A549 treated with AZD2906 at 1 μM for 4 hours (cell line): ENCODE measurements at places on chromosomes 1 and 21. TPM values are rescaled to one million over a fixed set of nuclear protein-coding genes. Genes with fewer than 3 reads are reported as not detected.

Gene CD5L
- not detected in 5 replicates for total RNA-seq

Gene VCAM1
- total RNA-seq: 0.04 to 0.08 TPM (median 0.05 TPM) in 5 replicates

Gene STUM
- not detected in 5 replicates for total RNA-seq

Gene GRIK1
- not detected in 5 replicates for total RNA-seq

Gene FUCA1
- total RNA-seq: 8.5 to 11.5 TPM (median 10.1 TPM) in 5 replicates

Gene OR2G6
- not detected in 5 replicates for total RNA-seq

Gene SPRR2G
- not detected in 5 replicates for total RNA-seq

Gene PLA2G2C
- total RNA-seq: not detected in 5 replicates

Gene S100B
- total RNA-seq: not detected in 5 replicates

Gene CHAF1B
- total RNA-seq: 11.1 to 12.8 TPM (median 11.3 TPM) in 5 replicates

Gene CSMD2
- total RNA-seq: 0.02 TPM in 2 of 5 replicates, not detected in the others

Gene KPRP
- total RNA-seq: not detected in 5 replicates

Gene LCE2B
- not detected in 5 replicates for total RNA-seq

Gene RAB42
- total RNA-seq: 3.2 to 3.7 TPM (median 3.5 TPM) in 5 replicates

Gene RNU1-4
- total RNA-seq: 4.0 to 44.9 TPM (median 4.2 TPM) in 4 of 5 replicates, not detected in the other

Gene SMG5
- 38.1 to 44.8 TPM (median 41.8 TPM) in 5 replicates for total RNA-seq

Gene NEGR1
- total RNA-seq: not detected in 5 replicates

Gene FMOD
- total RNA-seq: 0.05 to 0.19 TPM in 2 of 5 replicates, not detected in the others

Gene NBPF26
- 3.9 to 8.8 TPM (median 5.1 TPM) in 5 replicates for total RNA-seq

Gene PCBP3
- 0.88 to 1.2 TPM (median 0.93 TPM) in 5 replicates for total RNA-seq

Gene C1orf116
- 4.9 to 6.7 TPM (median 6.0 TPM) in 5 replicates for total RNA-seq

Gene LCE1E
- total RNA-seq: 0.32 TPM in 1 of 5 replicates, not detected in the others

Gene LAMB3
- total RNA-seq: 18.5 to 23.0 TPM (median 20.3 TPM) in 5 replicates

Gene FCGR1A
- total RNA-seq: not detected in 5 replicates

Gene SH2D2A
- 2.9 to 4.2 TPM (median 3.4 TPM) in 5 replicates for total RNA-seq

Gene MARCKSL1
- total RNA-seq: 55.2 to 71.9 TPM (median 64.9 TPM) in 5 replicates

Gene IFFO2
- 5.6 to 7.6 TPM (median 6.8 TPM) in 5 replicates for total RNA-seq

Gene GRIK3
- total RNA-seq: not detected in 5 replicates

Gene MARK1
- total RNA-seq: 0.07 to 0.12 TPM (median 0.11 TPM) in 5 replicates

Gene MTARC1
- total RNA-seq: 8.1 to 8.9 TPM (median 8.5 TPM) in 5 replicates

Gene SPRR1B
- not detected in 5 replicates for total RNA-seq

Gene LHX8
- total RNA-seq: 0.62 to 1.0 TPM (median 0.93 TPM) in 5 replicates

Gene SLC25A34
- total RNA-seq: 0.08 to 0.43 TPM (median 0.18 TPM) in 5 replicates

Gene CBS
- 11.4 to 13.8 TPM (median 12.0 TPM) in 5 replicates for total RNA-seq

Gene NDUFS2
- total RNA-seq: 78.6 to 115 TPM (median 82.0 TPM) in 5 replicates

Gene LIN9
- 6.1 to 7.2 TPM (median 6.6 TPM) in 5 replicates for total RNA-seq

Gene NUDT4B
- total RNA-seq: 1.2 to 3.2 TPM (median 2.0 TPM) in 5 replicates

Gene SPRR2A
- total RNA-seq: not detected in 5 replicates

Gene CTSS
- 14.2 to 19.8 TPM (median 16.1 TPM) in 5 replicates for total RNA-seq

Gene CCDC185
- 0.03 to 0.05 TPM (median 0.03 TPM) in 3 of 5 replicates, not detected in the others for total RNA-seq

Gene FCRL5
- not detected in 5 replicates for total RNA-seq

Gene OLIG2
- 0.07 TPM in 1 of 5 replicates, not detected in the others for total RNA-seq

Gene CLCA1
- not detected in 5 replicates for total RNA-seq

Gene CLCA4
- not detected in 5 replicates for total RNA-seq
